ENCODE measurements at places on chromosomes 12 and 14.
A peak's percentile ranks its signal among the peaks of the same experiment; 100 is the strongest.

- DNase-seq: no peak
These were observed 170.0 kb upstream of the DAAM1 start for GRCh38 chr14:59018460-59018859.

DNA sequence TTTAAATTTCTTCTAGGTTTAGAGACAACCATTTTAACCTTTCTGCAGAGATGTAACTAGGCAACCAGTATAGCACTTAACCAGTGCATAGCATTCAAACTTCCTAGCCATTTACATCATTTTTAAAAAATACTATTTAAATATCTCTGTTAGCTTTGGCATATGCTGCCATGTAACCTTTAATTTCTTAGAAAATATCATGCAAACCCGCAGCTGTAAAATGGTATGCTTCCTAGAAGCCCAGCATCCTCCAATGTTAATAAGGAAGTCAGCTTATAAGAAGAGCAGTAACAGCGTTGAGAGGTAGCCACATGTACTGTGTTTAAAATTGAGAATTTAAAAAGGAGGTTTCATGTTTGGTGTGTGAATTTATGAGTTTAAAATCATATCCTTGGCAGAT, 22.8 kb downstream of the GNG2 start:
- DNase-seq: no peak

GRCh38 chr12:82415402-82415801, 57.1 kb downstream of the METTL25 start:
- DNase-seq: no peak

- no peak for DNase-seq
These were observed 113.7 kb upstream of the KITLG start for GRCh38 chr12:88693837-88694445.

DNA sequence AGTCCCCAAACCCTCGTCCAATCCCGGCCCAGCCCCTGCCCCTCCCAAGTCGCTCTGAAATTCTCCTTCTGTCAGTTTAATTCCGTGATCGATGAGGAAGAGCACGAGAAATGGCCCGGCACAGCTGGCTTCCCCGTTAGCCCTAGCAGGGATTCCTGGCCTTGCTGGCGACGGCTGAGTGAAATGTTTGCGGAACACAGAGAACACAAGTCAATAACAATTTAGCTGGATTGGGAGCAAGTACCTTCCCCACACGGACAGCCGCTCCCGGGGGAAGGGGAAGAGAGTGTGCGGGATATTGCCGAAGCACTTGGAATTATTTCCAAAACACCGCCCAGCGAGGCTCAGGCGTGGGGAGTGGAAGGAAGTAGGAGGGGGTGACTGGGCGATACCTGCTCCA, 134.6 kb downstream of the RBM19 start:
- no peak for DNase-seq

DNA sequence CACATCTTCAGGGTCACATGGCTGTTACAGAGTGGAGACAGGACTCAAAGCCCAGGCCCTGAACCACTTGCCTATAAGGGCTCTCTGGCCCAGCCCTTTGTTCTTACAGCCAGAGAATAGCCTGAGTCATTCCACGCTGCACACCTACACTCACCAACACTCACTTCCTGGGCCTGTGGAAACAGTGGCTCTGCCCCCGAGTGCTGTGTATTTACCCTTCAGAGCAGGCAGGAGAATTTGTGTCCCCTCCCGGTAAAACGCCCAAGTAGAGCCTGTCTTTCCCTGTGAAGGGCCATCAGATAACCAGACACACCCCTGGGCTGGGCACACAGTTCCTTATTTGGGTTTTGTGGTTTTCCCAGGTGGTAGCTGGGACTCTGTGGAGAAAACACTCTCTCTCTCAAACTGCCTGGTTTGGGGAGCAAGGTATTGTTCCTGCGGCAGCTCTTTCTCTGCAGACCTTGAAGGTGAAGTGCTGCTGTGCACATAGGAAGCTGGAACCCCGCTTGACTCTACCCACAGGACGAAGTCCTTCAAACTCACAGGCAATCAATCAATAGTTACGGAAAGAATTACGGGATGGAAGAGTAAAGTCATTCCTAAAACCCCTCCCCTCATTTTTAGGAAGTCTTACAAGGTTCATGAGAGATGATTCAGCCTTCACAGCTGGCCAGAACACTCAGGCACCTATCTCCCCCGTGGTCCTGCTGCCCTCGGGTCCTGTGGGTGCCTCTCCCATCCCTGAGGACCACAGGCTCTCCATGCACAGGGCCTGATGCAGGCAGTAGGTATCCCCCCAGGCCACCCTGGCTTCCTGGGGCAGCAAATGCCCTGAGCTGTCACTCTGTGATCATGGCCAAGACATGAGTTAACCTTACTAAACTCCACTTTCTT, 20.3 kb downstream of the FIGNL2 start:
- peak; percentile 73 for DNase-seq

GRCh38 chr14:89007906-89008305, 183.5 kb downstream of the TTC8 start:
- DNase-seq: no peak

DNA sequence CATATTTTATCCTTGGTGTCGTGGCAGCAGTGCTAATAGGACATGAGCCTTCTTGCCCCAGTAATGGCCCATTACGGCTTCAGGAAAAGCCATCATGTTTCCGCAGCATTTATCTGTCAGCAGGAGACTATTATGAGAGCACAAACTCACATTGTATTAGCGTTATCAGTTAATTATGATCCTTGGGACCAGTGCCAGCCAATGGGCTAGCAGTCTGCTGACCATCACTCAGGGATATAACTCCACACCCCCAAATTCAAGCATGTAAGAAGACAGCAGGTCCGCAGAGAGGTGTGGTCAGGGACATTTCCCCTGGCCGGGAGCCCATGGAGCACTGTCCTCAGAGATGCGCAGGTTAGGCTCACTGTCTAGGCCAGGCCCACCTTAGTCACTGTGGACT, 4.9 kb upstream of the ESRRB start:
- DNase-seq: no peak

DNA sequence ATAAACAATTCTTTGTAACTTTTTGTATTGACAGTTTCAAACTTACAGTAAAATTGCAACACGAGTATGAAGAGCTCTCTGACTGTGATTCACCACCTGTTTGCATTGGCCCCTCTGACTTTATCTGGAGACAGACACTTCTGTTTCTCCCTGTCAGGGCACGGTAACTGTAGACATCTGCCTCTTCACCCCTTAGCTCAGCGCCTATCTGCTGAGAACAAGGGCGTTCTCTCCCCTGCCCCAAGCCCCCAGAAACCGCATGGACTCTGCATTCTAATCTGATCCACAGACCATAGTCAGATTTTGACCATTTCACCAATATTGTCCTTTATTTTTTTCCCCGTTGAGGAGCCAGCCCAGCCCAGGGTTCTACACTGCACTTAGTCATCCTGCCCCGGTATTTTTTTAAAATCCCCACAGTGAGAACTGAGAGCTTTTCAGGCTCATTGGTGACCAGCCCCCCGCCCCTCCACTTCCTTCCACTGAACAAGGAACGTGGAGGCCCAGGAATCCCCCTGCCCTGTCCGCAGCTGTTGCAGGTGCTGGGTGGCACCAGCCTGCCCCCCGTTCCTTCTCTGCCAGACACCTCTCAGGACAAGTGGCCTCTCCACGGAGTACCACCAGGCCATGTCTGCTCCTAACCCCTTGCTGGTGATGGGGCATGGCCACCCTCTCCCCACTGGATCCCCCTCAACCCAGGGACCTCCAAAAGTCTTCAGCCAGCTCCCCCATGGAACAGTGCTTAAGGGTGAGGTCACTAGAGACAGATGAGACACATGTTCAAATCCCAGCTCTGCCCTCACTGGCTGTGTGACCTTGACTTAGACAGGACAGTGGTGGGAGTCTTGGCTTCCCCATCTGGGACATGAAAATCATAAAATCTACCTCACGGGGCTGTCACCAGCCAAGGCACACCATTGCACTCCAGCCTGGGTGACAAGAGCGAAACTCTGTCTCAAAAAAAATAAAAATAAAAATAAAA, 11.2 kb downstream of the RHOF start:
- DNase-seq: no peak

DNA sequence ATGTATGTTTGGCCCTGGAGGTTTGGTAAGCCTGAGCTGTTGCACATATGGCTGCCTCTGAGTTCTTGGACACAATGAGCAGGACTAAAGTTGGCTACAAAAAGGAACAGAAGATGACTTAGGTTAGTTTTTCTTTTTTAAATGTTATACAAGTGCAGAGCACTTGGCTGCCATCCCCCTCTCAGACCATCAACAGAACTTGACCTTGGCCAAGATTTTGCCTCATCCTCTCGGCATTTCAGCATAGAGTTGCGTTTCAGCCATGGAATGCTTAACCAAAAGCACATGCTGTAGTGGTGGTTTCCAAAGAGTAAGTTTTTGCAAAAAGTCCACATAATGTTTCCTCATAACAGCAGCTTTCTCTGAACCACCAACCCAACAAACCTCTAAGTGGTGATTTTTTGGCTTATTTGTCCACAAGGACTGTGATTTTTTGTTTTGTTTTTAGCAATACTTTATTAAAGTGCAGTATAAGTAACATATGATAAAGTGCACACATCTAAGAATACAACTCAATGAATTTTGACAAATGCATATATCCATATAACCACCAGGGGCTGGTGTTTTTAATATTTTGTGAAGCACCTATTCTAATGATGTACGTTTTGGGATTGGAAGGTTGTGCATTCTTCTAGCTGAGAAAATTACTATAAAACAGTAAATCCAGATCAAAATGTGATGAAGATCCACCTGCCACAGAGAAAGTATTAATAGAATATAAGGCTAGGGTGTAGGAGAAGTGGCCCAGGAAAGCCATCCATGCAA, 12.1 kb upstream of the GALNT16 start:
- no peak for DNase-seq

DNA sequence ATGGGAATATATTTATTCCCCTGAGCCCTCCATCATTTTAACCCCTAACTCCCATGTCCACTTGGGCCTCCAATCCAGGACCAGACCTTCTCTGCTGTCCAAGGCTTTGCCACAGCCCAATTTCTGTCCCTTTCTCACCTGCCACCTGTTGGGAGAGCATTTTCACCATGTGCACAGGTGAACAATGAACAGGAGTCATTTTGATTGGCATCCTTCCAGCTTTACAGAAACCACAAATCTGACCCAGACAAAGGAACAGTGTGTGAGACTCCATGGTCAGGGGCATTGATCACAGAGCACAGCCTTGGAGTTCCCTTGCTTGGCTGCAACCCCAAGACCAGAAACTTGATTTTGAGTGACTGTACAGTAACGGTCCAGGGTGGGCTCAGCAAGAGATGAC, 91.9 kb downstream of the CRACR2A start:
- no peak for DNase-seq

- no peak for DNase-seq
These were observed 52.6 kb downstream of the EEA1 start for GRCh38 chr12:92876496-92876895.

DNA sequence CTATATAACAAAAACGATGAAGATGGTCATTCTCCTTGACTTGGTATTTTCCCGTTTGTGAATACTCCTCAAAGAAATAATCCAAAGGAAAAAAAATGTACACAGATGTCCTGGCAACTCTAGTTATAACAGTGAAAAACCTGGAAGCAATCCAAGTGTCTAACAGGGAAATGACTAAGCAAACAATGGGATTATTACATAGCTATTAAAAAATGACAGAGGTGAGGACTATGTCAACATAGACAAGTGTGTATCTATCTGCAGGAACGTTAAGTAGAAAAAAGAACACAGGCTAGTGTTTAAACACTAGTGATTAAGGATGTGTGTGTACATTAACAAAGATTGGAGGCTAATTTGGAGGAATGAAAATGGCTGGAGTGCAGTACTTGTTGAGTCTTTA, 5.9 kb upstream of the APOLD1 start:
- no peak for DNase-seq

GRCh38 chr12:128727999-128728398, 95.8 kb downstream of the SLC15A4 start:
- DNase-seq: no peak

- no peak for DNase-seq
These were observed 73.1 kb downstream of the ADCK1 start for GRCh38 chr14:77872983-77873382.

DNA sequence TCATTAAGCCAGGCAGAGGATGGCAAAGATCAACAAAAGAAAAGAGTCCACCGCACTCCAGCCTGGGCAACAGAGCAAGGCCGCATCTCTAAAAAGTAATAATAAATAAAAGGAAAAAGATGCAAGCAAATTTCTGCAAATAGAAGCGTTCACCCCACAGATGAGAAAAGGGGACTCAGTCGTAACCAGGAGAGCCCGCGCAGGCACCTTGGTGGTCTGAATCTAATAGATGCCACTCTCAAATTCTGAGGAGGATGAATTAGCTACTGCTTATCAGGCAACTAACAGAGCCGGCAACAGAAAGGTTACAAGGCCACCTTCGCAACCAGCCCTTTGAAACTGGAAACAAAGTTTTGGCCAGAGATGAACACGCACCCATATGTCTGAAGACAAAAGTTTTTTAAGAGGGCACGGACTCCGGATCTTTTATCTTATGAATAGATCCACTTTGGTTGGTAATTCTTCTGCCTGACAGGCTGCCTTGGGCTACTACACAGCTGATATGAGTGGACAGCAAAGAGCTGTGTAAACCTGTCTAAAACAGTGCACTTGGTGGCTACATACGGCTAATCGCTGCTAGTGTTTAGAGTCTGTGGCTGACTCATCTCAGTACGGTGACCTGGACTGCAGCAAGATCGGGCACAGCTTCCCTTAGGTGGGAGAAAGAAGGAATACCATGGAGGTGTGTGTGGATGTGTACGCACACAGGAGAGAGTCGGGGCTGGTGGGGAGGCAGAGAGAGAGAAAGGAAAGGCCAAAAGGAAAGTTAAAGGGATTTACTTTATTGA, 32.9 kb upstream of the TTC7B start:
- no peak for DNase-seq

GRCh38 chr14:23358042-23358441, 5.4 kb upstream of the SLC22A17 start:
- DNase-seq: no peak

- no peak for DNase-seq
These were observed 20.9 kb downstream of the ISCA2 start for GRCh38 chr14:74514471-74514941.
